ENCODE measurements at places on chromosomes 4 and X. TPM values are rescaled to one million over a fixed set of nuclear protein-coding genes. Genes with fewer than 3 reads are reported as not detected.

DNA sequence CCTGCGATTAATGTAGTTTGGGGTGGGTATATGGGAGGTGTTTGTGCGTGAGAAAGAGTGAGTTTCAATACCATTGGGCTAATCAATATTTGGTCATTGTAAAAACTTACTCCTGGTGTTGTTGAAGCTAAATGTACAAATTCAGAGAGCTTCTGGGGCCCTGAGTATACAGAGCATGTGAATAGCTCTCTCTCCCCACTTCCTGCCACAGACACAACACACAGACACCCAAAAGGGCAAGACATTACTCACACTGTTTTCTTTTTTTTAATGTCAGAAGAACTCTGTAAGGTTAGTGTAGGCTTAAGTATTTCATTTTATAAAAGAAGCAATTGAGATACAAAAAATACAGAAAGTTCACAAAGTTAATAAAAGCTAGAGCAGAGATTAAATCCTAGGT is 151.3 kb upstream of the KCNIP4 start:
- DNase-seq = no peak

- no peak for DNase-seq
Measured at GRCh38 chr4:70724463-70724862, 2.7 kb downstream of the RUFY3 start.

GRCh38 chrX:146264763-146265375 is 447.2 kb downstream of the SLITRK2 start:
- DNase-seq = no peak

DNA sequence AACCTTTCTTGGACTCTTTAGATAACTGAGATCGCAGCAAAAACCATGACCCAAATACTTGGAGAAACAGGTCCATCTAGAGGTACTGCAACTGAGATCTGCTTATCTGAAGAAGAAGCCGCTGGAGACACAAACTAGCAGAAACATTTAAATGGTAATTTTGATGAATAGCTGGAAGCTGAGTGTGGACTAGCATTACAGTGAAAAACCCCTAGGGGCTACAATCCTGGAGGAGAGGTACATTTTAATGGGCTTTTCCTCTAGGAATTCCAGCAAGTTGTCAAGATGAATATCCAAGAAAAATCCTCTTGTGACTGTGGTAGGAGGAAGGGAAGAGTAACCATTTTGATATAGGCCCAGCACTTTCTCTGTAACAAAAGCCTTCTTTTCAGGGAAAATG is 592.5 kb upstream of the GRIA3 start:
- no peak for DNase-seq

- DNase-seq = no peak
Measured at GRCh38 chrX:103779141-103779789, 2.6 kb downstream of the PLP1 start.

DNA sequence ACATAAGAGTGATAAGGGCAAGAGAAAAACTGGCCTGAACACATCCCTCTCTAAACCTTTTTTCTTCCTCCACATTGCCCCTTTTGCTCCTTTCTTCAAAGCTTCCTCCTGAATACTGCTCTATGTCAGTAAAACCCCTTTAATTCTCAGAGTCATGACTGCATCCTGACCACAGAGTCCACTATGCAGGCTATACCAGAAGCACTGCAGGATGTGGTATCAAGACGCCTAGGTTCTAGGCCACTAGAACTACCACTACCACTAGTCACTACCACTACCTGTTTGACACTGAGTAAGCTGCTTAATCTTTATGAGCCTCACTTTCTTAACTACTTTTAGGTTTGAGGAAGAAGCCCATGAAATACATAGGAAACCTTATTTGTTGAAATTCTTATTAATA is 38.7 kb downstream of the ARHGEF9 start:
- no peak for DNase-seq

DNA sequence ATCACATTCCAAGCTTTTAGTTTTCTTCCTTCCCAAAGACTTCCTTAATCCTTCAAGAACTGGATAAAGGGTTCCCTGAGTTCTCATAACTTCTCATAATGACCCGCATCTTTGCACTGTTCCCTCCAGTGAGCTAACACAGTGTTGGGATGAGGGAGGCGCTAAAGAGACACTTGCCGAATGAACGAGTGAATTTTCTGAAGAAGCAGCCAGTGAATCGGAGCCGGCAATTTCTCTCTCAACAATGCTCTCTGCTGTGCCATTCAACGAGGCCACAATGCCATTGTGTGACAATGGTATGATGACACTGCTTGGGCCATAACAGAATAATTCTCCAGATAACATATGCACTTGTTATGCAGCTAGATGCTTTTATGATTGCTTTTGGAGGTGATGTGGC is 51.4 kb upstream of the ZFP42 start:
- no peak for DNase-seq

DNA sequence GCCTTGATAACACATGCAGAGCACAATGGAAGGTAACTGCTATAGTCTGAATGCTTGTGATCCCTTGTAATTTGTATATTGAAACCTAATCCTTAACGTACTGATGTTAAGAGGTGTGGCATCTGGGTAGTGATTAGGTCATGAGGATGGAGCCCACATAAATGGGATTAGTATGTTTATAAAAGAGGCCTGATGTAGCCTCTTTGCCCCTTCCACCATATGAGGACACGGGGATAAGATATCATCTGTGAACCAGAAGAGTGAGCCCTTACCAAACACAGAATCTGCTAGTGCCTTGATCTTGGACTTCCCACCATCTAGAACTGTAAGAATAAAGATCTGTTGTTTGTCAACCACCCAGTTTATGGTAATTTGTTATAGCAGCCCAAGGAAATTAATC is 1074.2 kb upstream of the INTU start:
- DNase-seq = no peak

DNA sequence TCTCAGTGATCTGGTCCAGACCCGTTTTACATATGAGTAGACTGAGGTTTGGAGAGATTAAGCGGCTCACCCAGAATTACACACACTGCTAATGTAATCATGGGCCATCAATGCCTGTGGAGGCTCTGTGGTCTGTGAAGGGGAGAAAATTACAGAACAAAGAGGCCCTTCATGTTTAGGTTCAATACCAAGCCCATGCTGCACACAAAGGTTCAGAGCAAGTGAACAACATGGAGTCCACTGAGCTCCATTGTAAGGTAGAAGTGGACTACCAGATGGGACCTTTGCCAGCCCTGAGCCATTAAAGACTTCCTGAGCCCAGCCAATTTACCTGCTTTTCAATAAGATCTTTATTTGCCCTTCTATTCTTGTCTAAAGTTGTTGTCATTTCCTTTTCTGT is 109.8 kb downstream of the LUZP4 start:
- no peak for DNase-seq

- no peak for DNase-seq
Measured at GRCh38 chrX:23766650-23767551, 16.1 kb upstream of the SAT1 start.

Gene CT47B1
- total RNA-seq = not detected

Gene GAGE12J
- not detected for total RNA-seq

Gene ZFYVE28
- total RNA-seq = 31.1 TPM

Gene TRIM2
- total RNA-seq = 146 TPM

Gene TMEM47
- 27.5 TPM for total RNA-seq

Gene SSX3
- total RNA-seq = not detected

Gene BTK
- total RNA-seq = 8.2 TPM

Gene ATP10D
- 35.8 TPM for total RNA-seq
